ENCODE measurements at places on chromosomes 16 and 17. TPM values are rescaled to one million over a fixed set of nuclear protein-coding genes. Genes with fewer than 3 reads are reported as not detected.

- no peak for DNase-seq
These were observed 8.8 kb upstream of the CPNE2 start for GRCh38 chr16:57083485-57084126.

ZG16 gene
- not detected for total RNA-seq

TP53TG3C gene
- not detected for total RNA-seq

DNA sequence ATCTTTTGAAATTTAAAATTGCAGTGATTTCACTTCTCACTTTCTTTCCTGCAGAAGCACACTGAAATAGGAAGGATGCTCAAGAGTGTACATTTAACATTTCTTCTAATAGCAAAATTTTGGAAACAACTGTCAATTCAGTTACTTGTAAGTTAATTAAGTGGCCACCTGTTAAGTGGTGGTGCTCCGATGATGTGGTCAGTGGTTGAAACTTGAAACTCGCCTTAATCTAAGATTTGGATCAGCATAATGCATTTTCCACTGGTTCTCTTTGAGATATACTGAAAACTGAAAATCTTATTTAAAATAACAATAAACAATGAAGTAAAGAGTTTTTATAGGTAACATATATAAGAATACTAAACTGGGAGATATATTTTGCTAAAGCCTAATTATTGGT, 7.0 kb upstream of the MYH8 start:
- DNase-seq, result no peak

DNA sequence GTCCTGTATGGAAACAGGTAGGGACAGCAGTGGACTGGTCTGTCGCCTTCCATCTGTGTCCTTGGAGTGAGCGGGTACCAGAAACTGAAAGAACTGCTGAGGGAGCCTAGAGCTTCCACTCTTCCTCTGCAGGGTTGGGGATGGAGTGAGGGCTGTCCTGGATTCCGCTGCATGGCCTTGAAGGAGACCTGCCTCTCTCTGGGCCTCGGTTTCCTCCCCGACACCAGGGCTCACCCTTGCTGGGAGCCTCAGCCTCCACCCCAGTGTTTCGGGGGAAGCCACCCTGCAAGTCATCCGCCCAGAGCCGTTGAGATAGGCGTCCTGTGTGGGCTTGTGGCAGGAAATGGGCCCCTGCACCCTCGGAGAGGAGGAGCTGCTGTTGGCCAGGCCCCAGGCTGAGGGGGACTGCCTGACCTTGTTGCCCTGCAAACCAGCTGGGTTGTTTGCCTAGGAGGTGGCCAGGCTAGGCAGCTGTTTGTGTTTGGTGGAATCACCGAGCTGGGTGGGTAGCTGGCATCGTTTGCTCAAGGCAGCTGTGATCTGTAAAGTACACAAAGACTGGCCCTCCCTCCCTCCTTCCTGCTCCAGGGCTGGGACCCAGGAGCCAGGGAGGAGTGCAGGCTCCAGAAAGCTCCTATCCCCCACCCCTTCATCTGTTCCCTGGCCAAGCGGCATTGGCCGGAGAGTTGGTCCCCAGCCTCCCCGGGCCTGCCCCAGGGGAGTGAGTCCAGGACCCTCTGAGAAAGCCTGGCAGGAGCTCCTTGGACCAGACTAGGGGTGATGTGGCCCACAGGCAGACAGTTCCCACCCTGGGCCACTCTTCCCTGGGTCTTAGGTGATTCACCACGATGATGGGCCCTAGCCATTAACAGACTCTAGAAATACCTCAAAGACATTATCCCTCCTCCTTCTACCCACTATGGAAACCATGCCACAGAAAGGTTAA, 1.3 kb downstream of the RAB37 start:
- no peak for DNase-seq

DNA sequence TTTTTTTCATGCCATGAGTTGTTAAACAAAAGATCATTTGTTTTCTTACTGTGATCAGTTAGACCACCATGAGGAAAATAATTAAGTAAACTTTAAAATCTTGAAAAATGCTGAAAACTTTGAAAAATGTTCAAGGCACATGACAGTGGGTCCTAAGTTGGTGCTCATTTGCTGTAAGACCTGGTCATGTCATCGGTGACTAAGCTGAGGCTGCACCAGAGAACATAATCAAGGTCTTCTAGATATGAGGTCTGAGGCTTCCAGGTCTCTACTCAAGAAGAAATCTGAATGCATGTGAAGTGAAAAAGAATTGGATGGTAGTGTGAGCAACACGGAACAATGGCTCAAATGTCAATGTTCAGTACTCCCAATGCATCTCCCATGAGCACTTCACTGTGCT, 87.6 kb downstream of the CFDP1 start:
- no peak for DNase-seq

- no peak for DNase-seq
These were observed 12.8 kb downstream of the CANT1 start for GRCh38 chr17:78996781-78997201.

- DNase-seq, result no peak
These were observed 753.2 kb upstream of the EEF2KMT start for GRCh38 chr16:5850632-5851392.

DNA sequence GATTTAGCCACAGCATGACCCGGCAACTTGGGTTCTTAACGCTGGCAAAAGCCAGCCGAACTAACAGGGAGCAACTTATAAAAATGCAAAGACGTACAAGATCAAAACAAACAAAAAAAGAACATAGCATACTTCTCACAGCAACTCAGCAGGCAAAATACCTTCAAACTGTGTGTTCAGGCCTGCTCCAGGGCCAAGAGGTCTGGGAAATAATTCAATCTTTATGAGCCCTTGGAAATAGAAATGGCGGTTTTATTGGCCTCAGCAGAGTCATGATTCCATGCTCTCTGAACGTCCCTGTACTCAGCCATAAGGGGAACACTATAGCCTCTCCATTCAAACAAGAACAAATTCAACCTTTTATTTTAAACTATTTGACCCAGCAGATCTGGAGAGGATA, 101.3 kb upstream of the C17orf78 start:
- DNase-seq, result no peak

DNA sequence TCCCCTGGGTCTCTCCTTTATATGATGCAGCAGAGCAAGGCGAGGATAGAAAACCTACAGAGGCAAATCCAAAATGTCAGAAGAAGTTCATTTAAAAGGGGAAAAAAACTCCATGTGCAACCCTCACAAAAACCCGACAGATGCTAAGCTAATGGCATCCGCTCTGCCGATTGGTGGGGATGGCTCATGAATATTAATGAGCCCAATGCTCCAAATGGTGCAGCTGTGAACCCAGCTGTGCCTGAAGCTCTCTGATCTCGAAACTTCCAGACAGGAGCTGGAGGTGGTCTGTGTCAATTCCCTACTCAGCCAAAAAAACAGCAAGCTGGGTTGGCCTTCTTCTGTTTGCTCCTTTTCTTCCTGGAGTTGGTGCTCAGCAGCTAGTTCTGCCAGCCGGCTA, 15.5 kb downstream of the SNX11 start:
- DNase-seq, result no peak

DNA sequence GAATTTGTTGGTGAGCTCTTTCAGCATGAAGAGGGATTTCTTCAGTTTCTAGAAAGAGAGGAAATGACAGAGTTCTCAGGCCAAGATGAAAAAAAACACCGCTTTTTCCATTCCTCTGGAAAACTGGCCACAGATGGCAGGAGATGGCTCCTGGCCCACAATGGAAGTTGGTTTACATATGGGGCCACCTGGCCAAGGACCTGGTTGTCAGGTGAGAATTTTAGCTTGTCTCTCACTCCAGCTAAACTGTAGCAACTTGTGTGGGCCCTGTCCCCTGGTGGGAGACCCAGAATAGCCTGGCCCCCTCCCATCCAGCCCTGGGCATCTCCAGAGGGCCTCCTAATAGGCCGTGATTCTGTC, 33.6 kb downstream of the LGALS9 start:
- no peak for DNase-seq

PLK1 gene
- total RNA-seq, result 138 TPM

TAF15 gene
- total RNA-seq, result 290 TPM

GRCh38 chr16:68985268-68985667, 120.2 kb upstream of the HAS3 start:
- DNase-seq, result no peak

TNFRSF17 gene
- not detected for total RNA-seq

ANKFN1 gene
- total RNA-seq, result not detected

- DNase-seq, result peak; percentile 90
These were observed 13.3 kb upstream of the SDK2 start for GRCh38 chr17:73657473-73658116.

DNA sequence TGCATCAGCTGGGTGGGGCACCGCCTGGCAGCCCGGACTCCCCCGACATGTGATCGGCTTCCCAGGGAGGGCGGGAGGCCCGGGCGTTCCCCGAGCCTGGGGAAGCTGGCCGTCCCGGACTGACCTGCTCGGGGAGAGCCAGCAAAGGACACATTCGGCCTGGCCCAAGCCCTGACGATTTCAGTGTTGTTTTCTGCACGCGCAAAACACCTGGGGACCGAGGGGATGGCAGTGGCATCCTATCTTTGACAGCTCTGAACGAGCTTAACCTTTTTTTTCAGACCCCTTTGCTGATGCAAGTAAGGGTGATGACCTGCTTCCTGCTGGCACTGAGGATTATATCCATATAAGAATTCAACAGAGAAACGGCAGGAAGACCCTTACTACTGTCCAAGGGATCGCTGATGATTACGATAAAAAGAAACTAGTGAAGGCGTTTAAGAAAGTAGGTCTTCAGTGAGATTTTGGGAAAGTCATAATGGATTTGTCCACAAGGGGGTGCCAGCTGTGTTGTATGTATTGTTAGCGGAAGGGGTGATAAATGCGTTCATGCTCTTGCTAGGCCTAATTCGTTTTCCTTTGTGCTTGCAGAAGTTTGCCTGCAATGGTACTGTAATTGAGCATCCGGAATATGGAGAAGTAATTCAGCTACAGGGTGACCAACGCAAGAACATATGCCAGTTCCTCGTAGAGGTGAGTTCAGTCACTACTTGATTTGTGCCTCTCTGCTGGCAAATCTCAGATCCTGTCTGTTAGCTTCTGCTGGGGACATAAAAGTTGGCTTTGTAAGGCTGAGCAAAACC, 1.0 kb downstream of the EIF1 start:
- DNase-seq, result no peak

OMG gene
- not detected for total RNA-seq

DNA sequence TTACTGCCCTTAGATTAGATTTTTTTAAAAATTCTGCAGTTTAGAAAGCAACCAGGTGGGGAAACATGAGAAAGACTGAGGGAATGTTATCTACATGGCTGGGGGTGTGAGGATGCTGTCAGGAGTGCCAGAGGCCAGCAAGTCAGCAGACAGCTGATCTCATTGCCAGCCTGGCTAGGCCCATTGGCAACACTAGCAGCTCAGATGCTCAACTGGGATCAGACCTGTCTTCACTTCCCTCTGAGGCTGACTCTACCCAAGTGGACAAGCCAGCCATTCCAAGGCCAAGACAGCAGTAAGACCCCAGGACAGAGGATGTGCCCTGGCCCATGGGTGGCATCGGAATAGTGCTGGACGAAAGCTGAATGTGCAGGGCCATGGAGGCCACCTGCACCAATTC, 96.2 kb downstream of the TMEM132E start:
- DNase-seq, result peak; percentile 22

DNA sequence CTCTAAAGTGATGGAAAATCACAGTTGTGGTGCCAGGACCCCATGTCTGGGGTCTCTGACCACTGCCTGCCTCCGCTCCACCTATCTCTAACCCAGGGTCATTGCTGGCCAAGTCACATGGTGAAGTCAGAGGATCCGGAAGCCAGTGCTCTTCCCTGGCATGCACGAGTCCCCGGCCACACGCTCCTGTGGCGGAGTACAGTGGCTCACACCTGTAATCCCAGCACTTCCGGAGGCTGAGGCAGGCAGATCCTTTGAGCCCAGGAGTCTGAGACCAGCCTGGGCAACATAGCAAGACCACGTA, 21.5 kb upstream of the RBFOX3 start:
- DNase-seq, result peak; percentile 24

GRCh38 chr17:70070305-70071027, 4.6 kb upstream of the KCNJ16 start:
- no peak for DNase-seq

SERPINF2 gene
- total RNA-seq, result 0.68 TPM

PRSS53 gene
- 2.8 TPM for total RNA-seq

DNA sequence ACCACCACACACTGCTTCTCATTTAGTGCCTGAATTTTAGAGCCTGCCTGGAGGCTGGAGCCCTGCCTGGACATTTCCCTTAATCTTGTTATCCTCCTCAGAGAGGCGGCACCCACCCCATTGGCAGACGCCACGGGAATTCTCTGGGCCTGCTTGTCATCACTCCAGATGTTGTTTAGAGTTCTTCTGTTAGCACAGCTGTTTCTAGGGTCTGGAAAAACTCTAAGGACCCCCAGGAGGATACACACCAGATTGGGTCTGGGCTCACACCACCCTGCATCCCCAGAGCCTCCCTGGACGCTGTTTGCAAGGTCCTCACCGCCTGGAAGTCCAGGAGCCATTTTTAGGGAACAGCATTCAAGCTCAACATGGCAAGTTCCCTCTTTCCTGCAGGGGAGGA, 565 bp upstream of the XAF1 start:
- no peak for DNase-seq

HEXIM2 gene
- 12.5 TPM for total RNA-seq

DNA sequence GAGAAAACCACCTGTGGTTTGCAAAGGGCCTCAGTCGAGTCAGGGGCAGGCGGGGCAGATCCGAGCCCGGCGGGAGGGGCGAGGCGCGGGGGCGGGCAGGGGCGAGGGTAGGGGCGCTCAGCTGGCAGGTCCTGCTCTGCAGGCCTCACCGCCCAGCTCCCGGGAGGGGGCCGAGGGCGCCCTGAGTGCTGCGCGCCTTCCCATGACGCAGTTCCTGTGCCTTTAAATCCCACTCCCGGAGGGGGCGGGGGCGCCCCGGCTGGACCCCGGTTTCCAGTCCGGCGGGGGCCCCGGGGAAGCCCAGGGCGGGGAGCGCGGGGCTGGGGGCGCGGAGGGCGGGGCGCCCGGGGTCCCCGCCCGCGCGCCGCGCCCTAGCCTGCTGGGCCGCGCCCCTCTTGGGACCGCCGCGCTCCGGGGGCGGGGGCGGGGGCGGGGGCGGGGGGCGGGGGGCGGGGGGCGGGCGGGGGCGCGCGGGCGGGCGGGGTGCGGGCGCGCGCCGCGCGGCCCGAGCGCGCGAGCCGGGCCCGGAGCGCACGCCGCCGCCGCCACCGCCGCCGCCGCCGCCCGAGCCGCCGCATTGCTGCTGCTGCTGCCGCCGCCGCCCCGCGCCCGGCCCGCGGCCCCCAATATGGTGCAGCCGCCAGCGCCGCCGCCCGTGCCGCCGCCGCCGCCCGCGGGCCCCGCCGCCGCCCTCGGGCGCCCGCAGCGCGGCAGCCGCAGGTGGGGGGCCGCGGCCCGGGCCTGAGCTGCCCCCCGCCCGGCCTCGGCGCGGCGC, at the start of gene JPH3:
Gene JPH3, plus strand, starts transcription at position 508 of the 775 bp plus-strand sequence. CDS start 639 bp downstream, outside the sequence.
- peak; percentile 83 for DNase-seq

- no peak for DNase-seq
These were observed 467.5 kb upstream of the C16orf82 start for GRCh38 chr16:26598998-26599784.

GRCh38 chr17:42585353-42585752, 7.8 kb upstream of the PSMC3IP start:
- no peak for DNase-seq

GRCh38 chr17:51059781-51060180, 60.9 kb downstream of the SPAG9 start:
- no peak for DNase-seq

All from H9 (cell line).